Activated CD4-positive, CD25-positive, alpha-beta regulatory T cell (primary cell): ENCODE measurements at places on chromosomes 6 and 20.

DNA sequence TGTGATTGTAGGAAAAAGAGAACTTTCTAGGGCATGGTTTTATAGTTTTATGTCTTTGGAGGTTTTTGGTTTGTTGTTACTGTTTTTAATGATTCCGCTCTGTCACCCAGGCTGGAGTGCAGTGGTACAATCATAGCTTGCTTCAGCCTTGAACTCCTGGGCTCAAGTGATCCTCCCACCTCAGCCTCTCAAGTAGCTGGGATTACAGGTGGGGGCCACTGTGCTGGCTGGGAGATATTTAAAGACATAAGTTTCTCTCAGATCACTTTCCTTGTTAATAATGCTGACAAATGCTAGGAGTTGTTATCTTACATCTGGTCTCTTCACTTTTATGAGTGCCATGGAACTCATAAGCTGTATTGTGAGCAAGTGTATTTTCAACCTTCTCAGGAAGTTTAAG is 116.3 kb downstream of the SCAF8 start:
- DNase-seq, result no peak

DNA sequence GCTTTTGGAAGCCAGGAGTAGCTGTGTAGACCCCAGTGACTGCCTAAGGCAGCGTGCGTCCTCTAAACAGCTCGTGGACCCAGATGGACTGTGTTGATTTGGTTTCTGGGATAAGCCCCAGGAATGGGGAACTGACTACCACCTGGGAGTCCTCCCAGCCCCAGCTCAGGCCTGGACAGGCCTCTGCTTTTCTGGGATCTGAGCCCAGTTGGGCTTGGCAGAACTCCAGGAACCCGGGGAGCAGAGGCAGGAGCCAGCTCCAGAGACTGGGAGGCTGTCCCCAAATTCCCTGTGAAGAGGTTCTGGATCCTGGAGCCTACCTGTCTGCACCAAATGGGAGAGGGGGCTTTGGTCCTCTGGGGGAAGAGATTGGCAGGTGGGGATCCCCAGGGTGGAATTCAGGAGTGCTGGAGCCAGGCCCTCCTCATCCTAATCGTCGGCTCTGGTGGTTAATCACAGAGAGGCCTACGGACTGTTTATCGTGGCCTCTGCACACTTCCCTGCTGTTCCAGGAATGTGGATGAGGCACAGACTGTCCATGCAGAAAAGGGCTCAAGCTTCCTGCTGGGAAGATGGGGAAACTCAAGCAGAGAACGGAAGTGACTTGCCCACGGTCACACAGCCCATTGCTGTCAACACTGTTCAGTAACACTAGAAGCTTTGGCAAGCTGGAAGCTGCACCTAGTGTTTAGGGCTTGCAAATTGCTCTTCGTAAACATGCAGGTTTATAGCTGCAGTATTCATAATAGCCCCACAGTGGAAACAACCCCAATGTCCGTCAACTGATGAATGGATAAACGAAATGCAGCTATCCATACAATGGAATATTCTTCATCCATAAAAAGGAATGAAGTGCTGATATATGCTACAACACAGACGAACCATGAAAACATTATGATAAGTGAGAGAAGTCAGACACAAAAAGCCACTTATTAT is 100.6 kb downstream of the KCNB1 start:
- DNase-seq, result no peak

- DNase-seq, result no peak
Measured at GRCh38 chr6:81806793-81807565, 54.5 kb upstream of the TENT5A start.

DNA sequence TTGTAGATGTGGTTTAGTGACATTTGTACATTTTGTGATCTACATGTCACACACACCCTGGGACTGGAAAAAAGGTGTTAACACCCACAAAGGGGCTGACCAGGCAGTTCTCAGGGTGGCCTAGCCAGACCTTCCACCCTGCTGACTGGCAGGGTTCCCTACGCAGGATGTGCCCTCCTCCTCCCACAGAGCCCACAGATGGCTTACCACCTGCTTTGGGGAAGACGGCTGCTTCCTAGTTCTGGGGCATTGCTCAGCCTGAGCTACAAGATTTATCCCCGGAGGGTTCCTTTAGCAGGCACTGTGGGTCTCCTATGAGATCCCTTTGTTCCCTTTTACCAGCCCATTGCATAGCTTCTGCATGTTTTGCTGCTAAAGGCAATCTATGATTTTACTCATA is 35.1 kb downstream of the SNAP25 start:
- no peak for DNase-seq

DNA sequence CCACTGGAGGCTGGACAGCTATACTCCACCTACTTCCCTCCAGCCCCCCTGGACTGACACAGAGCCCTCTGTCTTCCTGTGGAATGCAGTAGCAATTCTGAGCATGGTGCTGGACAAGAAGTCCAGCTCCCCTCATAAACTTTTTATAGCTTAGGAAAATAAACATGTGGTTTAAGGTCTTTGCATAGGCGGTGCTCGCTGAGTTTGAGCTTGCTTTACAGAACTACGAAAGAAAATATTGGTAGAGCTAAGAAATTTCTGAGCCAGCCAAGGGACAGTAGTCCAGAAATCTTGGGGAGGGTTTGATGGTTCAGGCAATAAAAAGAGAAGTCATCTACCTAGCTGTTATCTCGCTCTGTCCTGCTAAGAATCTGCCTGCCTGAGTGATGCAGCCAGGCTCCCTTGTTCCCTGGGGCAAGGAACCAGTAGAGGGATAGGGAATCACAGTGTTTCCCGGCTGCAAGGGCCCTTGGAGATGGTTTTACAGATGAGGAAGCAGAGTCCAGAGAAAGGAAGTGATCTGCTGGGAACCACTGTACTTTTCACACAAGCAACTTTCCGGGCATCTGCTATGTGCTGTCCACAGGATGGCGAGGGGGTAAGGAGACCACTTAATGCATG is 343.4 kb downstream of the CDC5L start:
- DNase-seq, result no peak

DNA sequence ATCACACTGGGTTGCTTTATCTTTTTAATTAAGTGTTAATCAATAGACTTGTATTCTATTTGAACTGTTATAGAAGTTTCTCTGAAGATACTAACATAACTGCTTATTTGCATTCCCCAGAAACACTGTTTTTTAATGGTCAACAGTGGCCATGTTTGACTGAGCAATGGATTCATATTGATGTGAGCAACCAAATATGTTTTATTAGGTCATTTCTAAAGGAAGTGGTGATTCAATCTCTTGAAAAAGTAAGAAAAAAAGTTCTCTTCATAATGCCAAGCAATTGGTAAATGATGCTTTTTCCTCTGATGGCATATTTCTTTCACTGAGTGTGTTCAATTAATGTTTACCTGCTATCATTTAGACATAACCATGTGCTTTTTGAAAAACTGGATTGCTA is 593.0 kb upstream of the CITED2 start:
- no peak for DNase-seq

- no peak for DNase-seq
Measured at GRCh38 chr6:70162972-70163371, 139.9 kb downstream of the COL9A1 start.
